ENCODE measurements at places on chromosomes 3 and 15.

DNA sequence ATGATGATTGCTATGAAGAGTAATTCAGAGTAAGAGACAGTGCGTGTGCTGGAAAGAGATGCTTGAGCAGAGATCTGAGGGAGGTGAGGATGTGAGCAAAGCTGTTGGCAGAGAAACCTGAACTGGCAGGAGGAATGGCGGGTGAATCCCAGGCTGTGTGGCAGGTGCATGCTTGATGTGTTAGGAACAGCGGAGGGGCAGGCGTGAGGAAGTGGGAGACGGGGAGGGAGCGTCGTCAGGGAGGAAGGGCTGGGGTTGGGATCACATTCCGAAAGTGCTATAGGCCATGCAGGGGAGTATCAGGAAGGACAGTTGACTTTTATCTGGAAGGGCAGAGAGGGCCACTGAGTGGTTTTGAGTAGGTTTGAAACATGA, 8.6 kb downstream of the GABRA5 start:
- no peak for DNase-seq

DNA sequence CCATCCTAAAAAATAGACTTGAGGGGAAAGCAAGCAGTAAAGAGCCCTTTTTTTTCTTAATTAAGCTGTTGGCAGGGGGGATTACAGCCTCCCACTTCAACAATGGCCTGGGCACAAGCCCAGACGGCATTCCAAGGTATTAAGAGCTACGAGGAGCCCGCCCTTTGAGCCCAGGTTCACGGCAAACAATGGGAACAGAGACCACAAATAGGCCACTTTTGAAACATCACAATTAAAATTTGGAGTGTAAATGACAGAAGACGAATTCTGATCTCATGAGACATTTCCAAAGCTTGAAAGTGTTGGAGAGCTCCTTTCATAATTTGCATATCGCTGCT, 8.9 kb downstream of the CHSY1 start:
- DNase-seq, result no peak

DNA sequence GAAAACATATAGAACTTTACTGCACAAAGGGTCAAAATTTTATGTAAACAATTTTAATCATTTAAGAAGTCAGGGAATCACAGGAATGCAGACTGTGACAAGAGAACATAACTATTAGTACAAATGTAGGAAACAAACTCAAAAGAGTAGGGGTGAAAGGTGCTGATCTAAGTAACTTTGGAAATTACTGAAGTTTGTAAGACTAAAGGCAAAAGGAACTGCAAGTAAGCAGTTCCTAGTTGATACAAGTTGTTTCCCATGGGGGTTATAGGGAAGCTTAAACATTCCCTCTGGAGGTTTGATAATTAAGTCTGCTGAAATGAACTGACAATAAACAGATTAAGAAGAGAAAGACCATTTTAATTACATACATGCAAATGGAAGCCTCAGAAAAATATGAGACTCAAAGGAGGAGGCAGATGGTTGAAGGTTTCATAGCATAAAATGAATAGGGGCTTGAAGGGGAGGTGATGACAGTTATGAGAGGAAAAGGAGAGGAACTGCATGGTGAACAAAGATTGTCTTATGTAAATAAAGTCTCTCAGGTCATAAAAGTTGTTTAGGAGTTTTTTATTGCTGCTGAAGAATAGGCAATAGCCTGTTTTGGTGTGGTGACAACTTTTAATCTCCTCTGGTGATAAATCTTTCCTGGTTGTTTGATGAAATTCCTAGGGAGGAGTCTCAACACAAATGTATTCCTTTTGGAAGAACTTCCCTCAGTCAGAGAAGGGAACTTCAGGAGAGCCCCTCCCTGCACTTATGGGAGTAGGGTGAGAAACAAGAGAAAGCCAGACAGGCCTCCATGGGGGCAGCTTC, 17.1 kb downstream of the SETMAR start:
- no peak for DNase-seq

- no peak for DNase-seq
Observed at GRCh38 chr15:76177491-76178040, 117.8 kb downstream of the TMEM266 start.
